D721Med (cell line): ENCODE measurements at places on chromosomes 2 and 18.

DNA sequence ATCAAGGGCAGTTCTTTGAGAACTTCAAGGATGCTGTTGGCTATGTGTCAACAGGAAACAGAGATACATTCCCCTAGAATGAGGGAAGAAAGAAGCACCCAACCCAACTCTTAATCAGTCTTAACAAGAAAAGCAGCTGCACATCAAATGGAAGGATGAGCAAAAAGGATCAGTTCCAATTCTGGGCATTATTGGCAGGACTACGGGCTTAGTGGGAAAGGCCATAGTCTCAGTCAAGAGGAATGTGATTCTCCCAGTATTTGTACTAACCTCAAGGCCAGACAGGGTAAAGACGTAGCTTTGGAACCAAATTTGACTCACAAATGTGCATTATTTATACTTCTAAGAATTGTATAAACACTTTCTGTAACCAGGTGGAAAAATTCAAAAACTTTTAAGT is 18.2 kb downstream of the BMP10 start:
- DNase-seq = no peak

GRCh38 chr2:162327134-162327769 is 8.8 kb upstream of the IFIH1 start:
- no peak for DNase-seq

DNA sequence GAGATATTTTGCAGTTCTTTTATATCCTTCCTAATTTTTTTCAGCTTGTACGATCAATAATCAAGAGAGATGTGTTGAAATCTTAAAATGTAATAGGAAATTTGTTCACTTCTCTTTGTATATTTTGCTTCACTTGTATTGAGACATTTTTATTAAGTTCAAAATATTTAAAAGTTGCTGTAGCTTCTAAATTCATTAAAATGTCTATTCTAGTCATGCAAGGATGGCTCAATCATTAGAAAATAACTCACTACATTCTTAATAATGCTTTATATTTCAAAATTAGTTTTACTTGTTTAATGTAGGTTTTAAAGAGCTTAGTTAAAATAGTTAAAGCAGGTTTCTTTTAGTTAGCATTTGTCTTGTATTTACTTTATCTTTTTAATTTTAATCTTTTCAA is 308.4 kb downstream of the CYRIA start:
- DNase-seq = no peak

DNA sequence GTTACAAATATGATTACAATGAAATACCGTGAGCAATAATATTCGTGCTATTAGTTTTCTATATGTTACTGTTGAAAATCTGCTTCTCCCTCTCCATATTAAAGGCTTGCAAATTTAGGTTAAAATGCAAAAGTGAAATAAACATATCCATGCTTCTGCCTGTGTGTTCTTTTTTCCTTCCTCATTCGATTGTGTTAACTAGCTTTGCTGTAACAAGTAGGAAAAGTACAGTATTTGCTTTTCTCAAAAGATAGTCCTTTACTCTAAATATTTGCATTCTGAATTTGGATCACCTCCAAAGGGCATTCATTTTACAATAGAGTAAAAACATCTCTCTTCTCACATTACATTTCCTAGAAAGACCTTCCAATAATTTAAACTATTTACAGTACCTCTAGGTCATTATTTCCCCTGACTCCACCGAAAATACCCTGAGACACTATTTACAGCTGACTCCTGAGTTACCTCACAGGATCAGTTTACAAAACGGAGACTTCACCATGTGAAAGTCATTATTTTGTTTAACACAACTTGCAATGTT is 835.0 kb upstream of the FANCL start:
- no peak for DNase-seq

DNA sequence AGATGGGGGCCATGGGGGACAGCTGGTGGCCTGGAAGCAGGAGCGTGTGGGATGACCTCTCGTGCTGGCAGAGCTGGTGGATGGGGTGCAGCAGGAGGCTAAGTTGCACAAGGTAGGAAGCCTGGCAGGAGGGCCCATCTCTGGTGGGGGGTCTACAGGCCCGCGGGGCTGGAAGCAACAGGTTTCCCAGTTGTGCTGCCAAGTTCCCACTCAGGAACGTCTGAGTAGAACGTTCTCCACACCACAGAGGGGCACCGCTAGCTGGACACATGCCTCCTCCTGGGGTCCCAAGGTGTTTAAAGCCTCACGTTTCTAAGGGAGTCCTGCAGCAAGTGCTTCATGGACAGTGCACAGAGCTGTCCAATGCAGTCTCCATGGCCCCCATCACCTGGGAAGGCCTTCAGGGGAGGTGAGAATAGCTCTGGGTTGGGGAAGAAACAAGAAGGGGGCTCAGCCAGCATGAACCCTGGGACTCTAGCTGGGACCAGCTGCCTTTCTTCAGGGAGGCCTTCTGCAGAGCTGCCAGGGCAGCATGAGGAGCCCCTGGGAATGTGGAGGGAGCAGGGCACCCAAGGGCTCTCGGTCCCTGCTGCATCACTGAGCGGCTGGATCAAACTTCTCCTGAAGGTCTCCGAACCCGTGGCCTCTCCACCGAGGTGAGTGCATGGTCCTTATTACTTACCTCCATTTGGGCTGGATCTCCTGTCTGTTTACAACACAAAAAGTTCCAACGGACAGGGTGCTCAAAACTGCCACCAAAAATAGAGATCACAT is 80.0 kb downstream of the TWIST2 start:
- DNase-seq = no peak

DNA sequence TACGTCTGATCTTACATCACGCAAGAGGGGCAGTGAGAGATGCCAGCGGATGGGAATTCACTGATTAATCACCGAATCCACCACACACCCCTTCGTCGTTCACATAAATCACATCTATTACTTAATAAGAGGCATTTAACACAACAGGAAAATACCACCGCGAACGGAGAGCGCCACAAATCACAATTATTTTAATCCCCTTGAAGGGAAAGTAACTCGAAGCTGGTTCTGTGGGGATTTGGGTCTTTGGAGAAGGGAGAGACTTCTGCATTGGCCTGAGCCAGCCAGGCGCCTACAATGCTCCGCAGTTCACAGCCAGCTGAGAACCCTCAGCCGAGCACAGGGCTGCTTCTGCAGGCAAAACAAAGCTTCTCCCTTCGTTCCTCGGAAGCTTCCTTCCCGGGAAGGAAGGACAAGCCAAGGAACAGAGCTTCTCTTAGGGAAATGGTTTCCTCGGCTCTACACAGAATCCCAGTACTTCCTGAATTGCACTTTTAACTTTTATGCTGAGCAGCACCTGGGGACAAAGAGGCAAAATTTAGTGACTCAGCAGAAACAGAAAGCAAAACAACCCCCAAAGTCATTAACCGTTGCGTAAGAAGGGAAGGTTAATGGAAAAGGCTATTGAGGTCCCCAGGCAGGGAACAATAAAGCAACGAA is at the start of gene LRP1B:
TSS of gene LRP1B (minus strand) at position 7 of the 660 bp plus-strand sequence. CDS start 287 bp downstream, outside the sequence.
- no peak for DNase-seq

DNA sequence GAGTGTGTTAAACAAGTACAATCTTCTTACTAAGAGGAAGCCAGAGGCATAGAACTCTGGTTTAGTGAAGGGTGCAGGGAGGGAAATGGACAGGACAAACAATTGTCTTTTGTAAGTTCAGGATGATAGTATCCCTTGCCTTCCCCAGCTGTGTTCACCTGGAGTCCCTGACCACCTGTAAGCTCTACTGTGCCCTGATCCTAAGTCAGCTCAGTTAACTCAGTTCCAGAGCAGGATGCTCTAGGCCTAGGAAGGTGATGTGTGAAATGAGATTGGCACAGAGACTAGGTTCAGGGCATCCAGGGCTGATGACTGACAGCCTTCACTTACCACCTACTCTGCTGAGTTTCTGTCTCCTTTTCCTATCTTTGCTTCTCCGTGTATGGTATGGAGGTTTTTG is 333.0 kb downstream of the SUCLG1 start:
- no peak for DNase-seq

GRCh38 chr2:241275910-241276309 is 39.6 kb downstream of the HDLBP start:
- DNase-seq = no peak

GRCh38 chr2:40851661-40852060 is 399.8 kb upstream of the SLC8A1 start:
- no peak for DNase-seq

GRCh38 chr2:71133603-71134002 is 3.2 kb downstream of the MPHOSPH10 start:
- no peak for DNase-seq

GRCh38 chr2:68970566-68971265 is 3.7 kb upstream of the GKN1 start:
- DNase-seq = no peak

GRCh38 chr2:134982603-134983002 is 64.0 kb downstream of the CCNT2 start:
- no peak for DNase-seq

DNA sequence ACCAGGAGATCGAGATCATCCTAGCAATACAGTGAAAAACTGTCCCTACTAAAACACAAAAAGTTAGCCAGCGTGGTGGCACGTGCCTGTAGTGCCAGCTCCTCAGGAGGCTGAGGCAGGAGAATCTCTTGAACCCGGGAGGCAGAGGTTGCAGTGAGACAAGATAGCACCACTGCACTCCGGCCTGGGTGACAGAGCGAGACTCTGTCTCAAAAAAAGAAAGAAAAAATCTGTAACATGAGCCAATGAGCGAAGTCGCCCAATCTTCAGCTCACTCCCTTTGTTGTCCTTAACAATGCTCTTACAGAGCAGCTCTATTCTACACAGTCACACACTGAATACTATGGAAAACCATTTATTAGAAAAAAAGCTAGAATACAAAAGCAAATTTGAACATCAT is 22.0 kb downstream of the FAM98A start:
- DNase-seq = no peak
